Activated CD4-positive, alpha-beta T cell treated with anti-CD3 and anti-CD28 coated beads, Interleukin-2, amount 50 U/mL, for 48 hours (primary cell): ENCODE measurements at places on chromosomes 2 and 18.

GRCh38 chr2:236666646-236667204 is 97.1 kb downstream of the ACKR3 start:
- DNase-seq: no peak

DNA sequence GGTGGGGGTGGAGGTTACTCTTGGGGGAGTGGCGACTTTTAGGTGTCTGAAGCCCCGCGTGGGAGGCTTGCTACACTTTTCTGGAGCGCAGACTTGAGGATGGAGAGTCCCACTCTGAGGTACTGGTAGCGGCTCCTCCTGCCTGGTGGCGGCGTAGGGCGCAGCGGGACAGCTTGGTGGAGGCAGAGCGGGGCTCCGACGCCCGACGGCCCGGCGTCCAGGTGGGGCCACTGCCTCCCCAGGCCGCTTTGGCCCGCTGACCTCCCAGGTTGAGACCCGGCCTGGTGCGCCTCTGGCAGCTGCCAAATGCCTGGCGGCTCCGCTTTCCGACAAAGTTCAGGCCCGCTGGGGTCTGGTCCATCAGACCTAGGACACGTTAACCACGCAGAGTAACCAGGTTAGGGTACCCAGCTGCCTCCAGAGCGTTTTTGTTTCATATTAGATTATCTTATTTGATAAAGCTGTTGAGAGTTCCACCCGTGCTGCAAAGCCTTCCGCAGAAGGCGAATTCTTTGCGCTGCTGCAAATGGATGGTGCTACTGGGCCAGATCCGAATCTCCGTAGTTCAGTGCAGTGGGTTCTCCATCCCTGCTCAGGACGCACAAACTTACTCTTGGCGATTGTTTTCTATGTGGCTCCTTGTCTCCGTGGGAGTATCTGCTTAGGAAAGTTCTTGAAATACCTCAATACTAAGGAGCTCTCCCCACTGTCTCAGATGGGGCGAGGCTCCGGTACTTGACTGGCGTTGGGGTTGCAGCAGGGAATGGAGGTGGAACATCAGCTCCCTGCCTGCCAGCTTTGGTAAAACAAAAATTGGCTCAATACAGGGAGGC is 405.9 kb downstream of the XIRP2 start:
- peak; percentile 4 for DNase-seq

- peak; percentile 58 for DNase-seq
These were observed 8.2 kb upstream of the SMARCAL1 start for GRCh38 chr2:216404010-216404618.

GRCh38 chr2:47664817-47665216 is 118.1 kb upstream of the MSH6 start:
- DNase-seq: no peak

DNA sequence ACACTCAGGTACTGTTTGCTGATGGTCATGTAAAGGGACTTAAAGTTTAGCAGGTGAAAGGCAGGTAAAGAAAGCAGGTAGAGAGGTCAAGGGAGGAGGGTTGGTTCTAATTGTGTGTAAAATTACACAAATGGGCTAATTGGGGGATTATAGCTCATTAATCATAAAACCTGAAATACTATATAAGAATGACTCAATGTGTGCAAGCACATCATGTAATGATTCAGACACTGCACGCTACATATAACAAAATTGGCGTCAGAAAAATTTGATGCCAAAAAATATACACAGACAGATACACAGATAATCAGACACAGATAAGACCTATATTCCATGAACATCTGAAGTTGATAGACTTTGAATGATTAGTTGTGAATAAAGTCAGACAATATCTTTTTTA is 120.7 kb upstream of the LMAN1 start:
- DNase-seq: no peak
